ENCODE measurements at places on chromosomes 13 and 19.

- no peak for DNase-seq
These were observed 1.7 kb downstream of the TUBA3C start for GRCh38 chr13:19179916-19180315.

DNA sequence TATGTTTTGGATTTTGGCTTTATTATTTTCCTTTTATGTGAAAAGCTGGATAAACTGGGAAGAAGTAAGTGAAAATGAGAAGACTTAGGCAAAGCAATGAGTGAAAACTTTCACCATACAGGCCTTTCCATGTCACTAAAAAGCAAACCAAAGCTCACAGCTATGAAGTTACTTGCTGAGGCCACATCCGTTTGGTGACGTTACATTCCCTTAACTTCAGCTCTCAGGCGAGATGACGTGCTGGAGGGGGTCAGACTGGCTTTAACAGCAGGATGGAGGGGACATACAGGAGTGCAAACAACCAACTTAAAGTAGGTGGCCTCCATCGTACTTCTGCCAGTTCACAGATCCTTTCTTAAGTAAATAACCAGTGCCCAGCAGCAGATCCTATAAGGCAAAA, 522.3 kb downstream of the MYO16 start:
- no peak for DNase-seq

DNA sequence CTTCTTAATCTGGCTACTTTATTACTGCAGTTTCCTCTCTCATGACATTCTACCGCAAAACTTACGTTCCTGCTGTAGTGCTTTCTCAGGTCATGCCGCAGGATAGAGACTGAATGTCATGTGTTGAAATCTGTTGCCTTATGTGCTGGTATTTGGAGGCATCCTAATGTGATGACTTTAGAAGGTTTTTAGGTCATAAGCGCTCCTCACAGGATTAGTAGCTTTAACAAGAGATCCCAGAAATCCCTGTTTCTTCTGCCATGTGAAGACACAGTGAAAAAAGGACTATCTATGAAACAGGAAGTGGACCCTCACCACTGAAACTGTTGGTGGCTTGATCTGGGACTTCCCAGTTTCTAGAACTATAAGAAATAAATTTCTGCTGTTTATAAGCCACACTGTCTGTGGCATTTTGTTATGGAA, 209.3 kb downstream of the LACC1 start:
- DNase-seq = no peak

DNA sequence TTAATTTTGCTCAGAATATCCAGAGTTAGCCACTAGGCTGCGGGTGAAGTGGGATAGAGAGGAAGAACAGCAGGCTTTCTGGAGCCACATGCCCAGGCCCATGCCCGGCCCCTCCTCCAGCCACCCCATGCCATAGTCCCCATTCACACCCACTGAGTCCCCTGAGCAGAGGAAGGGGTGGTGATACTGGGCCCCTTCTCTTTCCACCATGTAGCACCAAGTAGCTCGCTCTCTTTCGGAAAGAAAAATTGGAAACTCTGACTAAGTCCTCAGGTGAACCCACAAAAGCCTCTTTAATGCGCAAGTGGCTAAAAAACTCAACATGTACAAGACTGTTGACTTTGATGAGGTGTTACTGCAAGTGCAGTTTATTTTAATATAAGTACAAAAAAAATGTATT, 76.7 kb upstream of the GPR183 start:
- no peak for DNase-seq

GRCh38 chr19:38831142-38831605, 420 bp downstream of the ECH1 start:
- DNase-seq = peak; percentile 99

DNA sequence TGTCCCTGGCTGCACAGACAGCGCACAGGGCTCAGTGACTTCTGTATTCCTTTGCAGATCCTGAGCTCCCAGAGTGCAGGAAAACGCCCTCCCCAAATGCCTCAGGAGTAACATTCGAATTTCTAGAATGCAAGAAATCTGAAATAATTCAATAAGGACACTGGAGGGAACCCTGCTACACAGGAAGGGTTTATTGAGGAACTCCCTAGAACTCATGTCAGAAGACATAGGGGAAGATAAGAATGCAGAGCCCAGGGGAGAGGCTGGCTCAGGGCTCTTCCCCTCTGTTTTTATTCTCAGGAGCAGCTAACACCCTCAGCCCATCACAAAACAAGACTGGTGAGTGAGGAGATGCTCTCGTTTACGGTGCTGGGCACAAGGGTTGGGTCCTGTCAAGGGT, 6.8 kb downstream of the LILRA1 start:
- no peak for DNase-seq

- no peak for DNase-seq
These were observed 27.3 kb upstream of the SLC7A10 start for GRCh38 chr19:33252971-33253370.

- DNase-seq = peak; percentile 85
These were observed 3.3 kb upstream of the GPR183 start for GRCh38 chr13:99310382-99311031.

- no peak for DNase-seq
These were observed 583 bp upstream of the ZNF480 start for GRCh38 chr19:52296400-52296772.

DNA sequence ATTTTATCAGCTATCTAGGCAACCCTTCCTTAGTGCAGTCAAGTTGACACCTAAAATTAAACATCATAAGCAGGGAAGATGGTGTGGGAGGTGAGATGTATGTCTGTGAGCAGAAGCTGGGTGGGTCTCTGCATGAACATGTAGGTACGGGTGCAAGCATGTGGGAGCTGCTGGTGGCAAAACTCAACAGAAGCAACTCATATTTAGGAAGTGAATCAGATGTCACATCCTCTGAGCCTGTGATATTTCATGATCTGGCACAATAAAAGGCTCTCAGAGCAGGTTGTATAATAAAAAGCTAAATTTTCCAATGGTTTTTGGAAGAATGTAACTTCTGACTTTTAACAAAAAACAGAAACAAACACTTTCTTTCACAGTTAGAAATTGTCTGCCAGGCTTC, 44.4 kb downstream of the C1QTNF9 start:
- DNase-seq = no peak

- DNase-seq = peak; percentile 63
These were observed 53.8 kb downstream of the RNF6 start for GRCh38 chr13:26168237-26168814.

GRCh38 chr19:29858621-29859020, 46.8 kb downstream of the CCNE1 start:
- DNase-seq = no peak

DNA sequence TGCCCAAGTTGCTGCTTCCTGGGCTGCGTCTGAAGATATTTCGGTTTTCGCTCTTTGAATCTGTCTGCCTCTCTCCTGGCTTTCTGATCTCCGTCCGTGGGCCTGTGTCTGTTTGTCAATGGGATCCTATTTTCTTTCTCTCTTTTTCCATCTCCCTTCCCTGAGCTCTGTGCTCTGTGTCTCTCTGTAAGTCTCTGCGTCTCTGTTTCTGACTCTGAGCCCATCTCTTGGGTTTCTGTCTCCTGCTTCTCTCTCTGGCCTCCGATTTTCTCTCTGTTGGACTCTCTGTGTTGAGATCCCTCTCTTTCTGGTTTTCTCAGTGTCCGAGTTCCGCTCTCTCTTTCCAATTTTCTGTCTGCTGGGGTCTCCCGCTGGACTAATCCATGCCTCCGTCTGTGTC, 1.7 kb downstream of the PRKCG start:
- DNase-seq = no peak

GRCh38 chr13:32115066-32115465, 83.5 kb downstream of the FRY start:
- DNase-seq = no peak

DNA sequence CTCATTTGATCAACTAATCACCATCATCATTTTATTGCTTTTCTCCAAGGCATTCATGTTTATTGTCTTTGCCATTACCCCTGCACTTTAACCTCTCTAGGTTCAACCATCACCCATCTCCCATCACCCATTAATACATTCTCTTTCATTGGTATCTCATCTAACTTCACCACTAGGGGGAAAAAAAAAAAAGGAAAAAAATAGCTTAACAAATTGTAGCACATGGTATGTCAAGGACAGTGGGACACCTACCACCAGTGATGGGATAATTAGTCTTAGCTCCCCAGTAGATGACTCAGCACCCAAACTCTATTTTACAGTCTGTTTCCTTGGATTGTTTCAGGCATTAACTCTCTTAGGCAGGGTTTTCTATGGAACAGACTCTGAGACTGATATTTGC, 1770.2 kb upstream of the MIR17HG start:
- no peak for DNase-seq

- DNase-seq = no peak
These were observed 5.9 kb downstream of the ZFR2 start for GRCh38 chr19:3862826-3863500.

GRCh38 chr13:25821776-25822175, 230.0 kb downstream of the SHISA2 start:
- no peak for DNase-seq

DNA sequence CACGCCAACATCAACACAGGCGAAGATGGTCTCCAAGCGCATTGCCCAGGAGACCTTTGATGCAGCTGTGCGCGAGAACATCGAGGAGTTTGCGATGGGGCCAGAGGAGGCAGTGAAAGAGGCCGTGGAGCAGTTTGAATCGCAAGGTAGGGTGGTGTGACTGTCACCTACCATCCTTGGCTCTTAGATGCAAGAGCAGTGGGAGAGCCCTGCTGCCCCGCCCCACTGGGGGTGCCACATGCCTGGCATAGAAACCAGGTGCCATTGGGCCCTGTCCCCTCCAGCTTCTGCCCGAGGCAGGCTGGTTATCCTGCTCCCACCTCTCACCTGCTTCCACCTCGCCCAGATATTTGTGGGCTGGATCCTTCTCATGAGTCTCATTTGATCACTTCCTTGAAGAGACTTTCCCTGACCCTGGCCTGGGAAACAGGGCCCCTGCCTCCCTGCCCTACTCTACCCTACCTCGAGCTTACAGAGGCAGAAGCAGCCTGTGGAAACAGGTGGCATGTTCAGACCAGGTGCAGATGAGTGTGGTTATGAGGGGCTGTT, 9.4 kb downstream of the ARMC6 start:
- no peak for DNase-seq

DNA sequence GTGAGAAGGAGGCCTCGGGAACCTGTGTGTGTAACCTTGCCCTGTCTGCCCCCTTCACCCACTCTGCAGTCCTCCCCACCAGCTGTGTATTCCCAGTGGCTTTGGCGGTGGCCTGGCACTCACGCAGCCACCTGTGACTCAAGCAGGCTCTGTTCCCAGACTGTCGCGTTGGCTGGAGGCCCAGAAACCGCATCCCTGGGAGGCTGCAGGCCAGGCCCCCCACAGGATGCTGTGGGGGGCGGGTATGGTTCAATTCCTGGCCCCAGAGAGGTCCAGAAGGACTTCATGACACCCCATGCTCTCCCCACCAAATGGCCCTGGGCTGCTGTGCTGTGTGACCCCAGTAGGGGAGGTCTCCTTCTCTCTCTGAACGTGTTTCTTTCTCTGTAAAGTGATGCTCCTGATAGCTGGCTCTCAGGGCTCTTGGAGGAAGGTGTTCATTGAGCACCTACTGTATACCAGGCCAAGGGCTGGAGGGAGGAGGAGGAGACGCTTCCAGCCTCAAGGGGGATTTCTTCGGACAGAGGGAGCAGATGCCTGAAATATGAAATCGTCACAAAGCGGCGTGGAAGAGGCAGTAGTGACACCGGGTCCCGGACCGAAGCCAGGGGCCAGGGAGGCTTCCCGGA, 1.9 kb upstream of the LINGO3 start:
- peak; percentile 52 for DNase-seq

DNA sequence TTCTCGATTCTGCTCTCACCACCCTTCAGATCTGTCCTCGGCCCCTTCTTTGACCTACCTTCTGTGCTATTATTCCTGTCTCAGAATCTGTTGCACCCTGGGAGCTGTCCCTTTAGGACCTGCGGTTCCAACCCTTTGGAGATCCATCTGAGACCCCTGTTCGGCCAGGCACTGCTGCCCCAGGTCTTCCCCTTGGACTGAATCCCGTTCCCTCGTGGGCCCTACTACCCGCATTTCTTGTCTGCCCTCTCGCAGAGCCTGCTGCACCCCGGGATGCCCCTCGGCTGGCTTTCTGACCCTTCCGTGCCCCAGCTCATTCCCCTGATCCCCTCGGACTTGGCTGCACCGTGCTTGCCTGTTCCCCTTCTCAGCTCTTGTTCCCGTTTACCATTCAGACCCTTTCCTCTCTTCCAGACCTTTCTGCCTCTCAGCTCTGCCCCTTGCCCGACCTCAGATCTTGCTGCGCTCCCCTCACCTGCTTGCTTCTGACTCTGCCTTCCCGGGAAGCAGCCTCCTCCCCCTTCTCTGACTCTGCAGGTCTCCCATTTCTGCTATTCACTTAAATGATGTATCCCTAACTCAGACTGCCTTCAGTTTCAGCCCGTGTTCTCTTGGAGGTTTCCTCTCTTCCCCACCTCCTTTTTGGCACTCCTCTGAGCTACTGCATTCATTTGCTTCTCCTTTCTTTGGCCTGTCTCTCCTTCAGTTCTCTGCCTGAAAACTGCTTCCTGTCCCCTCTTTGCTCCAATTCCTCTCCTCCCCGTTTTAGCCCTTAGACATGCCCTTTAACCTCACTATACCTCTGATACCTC, 1.1 kb downstream of the ARHGAP35 start:
- peak; percentile 26 for DNase-seq

GRCh38 chr13:23922005-23922932, 25.0 kb upstream of the C1QTNF9B start:
- no peak for DNase-seq

- no peak for DNase-seq
These were observed 17.1 kb upstream of the CHST8 start for GRCh38 chr19:33604651-33605050.

- peak; percentile 55 for DNase-seq
These were observed 3.8 kb downstream of the ZC3H4 start for GRCh38 chr19:47109541-47110375.

DNA sequence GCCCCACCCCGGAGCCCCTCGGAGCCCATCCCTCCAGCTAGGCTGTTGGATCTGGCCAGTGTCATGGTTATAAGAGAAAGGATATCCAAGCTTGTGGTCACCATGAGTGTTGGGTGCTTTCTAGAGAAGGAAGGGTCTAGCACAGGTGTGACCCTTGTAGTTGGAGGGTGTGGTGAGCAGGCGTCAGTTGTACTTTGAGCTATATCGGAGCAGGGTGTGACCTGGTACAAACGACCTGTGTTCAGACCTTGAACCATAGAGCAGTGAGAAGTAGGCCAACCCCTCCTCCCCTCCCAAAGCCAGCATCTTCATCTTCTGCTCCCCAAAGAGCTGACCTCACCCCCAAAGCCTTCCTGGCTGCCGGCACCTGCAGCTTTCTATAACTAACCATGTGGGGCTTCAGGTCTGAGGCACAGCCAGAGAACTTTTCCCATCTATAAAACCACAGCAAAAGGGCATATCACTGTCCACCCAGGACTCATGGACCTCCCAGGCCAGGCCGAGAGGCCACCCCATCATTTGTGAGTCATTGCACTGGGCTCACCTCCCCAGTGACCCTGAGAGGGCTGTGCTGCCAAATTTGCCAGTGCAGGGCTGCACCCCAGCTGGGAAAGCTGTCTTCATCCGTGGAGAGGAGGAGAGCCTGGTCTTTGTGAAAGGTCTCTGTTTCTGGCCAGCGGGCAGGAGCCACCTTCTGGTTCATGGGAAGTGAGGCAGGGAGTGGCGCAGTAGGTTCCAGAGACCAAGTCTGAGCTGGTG, 14.2 kb downstream of the RAB8A start:
- DNase-seq = no peak

GRCh38 chr13:78215458-78216108, 297.0 kb upstream of the EDNRB start:
- DNase-seq = no peak

Measured in EL (cell line).